ENCODE measurements at places on chromosomes 12 and 14.

GRCh38 chr12:126747530-126748149 is 1519.3 kb upstream of the TMEM132C start:
- peak; percentile 11 for DNase-seq

DNA sequence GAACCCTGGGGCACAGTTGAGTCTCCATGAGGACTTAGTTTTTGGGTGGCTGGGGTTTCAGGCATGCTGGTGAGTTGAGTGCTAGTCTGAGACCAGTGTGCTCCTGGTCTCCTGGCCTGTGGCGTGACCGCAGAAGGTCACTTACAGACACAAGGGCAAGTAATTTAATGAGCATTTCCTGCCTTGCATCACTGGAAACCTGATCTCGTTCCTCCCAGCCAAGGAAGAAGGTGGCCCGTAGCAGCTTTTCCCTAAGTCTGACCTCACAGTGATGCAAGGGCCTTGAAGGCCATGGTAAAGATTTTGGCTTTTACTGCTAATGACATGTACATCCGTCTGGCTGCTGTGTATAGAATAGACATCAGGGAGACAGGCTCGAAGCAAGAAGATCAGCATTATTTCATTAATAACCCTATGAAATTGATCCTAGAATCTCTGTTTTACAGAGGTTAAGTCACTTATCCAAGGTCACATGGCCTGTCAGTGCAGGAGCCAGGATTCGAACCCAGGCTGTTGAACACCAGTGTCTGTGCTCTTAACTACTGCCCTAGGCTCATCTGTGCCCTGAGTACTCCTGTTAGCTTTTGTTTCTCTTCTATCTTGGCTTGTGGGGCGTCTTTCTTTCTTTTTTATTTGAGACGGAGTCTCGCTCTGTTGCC is 4.6 kb downstream of the TMEM120B start:
- no peak for DNase-seq

- no peak for DNase-seq
These were observed 149.0 kb upstream of the GSC start for GRCh38 chr14:94918896-94919295.

DNA sequence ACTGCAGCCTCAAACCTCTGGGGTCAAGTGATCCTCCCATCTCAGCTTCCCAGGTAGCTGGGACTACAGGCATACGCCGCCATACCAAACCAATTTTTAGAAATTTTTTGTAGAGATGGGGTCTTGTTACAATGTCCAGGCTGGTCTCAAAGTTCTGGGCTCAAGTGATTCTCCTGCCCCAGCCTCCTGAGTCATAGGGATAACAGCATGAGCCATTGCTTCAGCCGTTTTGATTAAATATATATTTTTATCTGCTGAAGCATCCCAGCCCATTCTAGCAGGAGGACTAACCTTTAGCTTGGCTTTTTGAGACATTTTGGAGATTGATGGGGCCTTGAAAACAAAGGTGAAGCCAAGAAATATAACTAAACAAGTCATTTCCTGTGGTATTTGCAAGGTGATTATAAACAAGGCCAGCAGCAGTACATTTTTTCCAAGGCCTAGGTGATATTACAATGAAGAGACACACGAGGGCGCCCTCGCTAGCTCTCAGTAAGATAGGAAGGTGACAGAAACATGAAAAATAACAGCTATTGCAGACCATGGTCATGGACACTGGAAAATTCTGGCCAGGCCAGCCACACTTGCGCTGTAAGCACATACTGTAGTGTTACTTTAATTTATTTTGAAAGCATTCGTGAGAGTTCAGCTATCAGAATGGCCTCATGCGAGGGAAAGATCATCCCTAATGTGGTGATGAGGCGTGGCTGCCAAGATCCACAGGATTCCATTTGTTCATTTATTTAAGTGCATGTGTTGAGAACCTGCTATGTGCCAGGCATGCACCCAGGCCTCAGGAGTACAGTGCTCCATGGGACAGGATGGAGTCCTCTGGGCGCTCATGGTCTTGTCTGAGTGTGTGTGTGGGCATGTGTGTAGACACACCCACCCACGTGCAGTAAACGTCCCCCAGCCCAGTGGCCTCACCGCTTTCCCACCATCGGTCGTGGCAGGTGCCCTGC is 63.5 kb downstream of the DGLUCY start:
- DNase-seq, result peak; percentile 49

- no peak for DNase-seq
These were observed 583 bp downstream of the DNAH10 start for GRCh38 chr12:123762715-123763052.

DNA sequence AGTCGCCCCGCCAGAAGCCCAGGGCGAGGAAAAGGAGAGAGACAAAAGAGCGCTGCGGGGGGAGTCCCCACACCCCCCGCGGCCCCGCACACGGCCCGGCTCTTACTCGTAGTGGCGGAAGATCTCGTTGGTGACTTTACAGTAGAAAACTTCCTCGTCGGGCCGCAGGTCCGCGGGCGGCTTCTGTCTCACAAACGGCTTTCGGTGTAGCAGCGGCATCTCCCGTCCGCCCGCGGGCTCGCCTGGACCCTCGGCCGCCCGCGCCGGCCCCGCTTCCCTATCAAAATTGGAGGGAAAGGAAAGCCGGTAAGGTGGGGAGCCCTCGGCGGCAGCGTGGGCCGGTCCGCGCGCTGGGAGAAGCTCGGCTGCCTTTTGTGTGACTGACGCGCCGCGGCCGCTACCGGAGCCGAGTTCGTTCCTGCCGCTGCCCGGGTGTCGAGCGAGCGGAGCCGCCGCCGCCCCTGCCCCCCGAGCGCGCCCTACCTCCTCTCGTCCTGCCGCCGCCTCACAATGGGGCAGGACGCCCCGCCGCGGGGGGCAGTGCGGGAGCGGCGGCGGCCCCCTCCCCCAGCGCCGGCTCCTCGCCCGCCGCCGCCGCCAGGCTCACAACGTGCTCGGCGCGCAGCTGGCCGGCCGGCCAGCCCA is 652 bp downstream of the BAZ1A start:
- DNase-seq, result peak; percentile 37

DNA sequence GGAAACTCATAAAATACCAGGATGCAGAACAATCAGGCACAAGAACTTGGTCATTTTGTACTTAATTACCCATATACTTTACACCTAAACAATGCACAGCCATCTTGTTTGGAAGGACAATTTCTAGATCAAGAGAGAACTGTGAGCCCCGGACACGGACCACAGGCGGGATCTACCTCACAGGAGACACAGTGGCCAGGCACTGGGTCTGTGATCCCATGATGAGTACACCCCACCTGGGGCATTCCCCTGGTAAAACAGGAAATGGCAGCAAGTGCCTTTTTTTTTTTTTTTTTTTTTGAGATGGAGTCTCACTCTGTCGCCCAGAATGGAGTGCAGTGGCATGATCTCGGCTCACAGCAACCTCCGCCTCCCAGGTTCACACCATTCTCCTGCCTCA is 15.2 kb downstream of the GOLGA3 start:
- DNase-seq, result no peak

DNA sequence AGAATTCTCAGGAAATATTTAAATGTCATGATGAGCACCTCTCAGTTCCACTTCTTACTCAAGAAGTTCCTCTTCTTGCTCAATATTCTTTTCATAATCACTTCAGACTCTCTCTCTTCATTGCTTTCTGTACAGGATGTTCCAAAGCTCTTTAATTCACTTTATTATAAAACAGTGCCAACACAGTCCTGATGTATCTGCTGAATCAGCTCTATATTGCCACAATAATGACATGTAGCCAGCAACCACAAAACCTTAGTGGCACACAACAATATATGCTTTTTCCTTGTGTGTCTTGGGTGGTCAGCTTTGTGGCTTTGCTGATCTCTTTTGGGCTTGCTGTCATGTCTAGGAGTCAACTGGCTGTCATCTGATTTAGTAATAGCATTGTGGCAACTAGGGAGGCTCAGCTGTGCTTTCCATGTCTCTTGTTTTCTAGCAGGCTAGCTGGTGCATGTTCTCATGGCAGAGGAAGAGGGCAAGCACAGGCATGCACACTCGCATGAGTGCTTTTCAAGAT is 52.8 kb upstream of the SLC2A13 start:
- no peak for DNase-seq

- DNase-seq, result no peak
These were observed 25.6 kb downstream of the ELK3 start for GRCh38 chr12:96219700-96220206.

GRCh38 chr14:87851190-87851589 is 141.8 kb downstream of the GALC start:
- DNase-seq, result no peak

DNA sequence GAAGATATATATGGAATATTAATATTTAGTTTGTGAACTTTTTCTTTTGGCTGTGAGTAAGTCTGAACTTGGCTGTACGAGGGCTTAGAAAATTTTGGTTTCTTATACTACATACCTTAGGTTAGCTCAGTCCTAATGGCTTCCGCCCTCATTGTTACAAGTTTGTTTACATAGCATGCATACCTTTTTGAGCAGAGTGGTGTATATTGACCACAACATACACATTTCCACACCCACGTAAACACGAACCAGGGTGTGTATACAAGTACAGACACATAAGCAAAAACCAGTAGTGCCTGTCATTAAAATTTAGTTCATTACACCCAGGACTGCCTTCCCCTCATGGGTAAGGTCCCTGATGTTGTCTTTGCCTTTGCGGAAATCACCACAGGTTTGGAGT is 230.2 kb upstream of the RGS6 start:
- no peak for DNase-seq

DNA sequence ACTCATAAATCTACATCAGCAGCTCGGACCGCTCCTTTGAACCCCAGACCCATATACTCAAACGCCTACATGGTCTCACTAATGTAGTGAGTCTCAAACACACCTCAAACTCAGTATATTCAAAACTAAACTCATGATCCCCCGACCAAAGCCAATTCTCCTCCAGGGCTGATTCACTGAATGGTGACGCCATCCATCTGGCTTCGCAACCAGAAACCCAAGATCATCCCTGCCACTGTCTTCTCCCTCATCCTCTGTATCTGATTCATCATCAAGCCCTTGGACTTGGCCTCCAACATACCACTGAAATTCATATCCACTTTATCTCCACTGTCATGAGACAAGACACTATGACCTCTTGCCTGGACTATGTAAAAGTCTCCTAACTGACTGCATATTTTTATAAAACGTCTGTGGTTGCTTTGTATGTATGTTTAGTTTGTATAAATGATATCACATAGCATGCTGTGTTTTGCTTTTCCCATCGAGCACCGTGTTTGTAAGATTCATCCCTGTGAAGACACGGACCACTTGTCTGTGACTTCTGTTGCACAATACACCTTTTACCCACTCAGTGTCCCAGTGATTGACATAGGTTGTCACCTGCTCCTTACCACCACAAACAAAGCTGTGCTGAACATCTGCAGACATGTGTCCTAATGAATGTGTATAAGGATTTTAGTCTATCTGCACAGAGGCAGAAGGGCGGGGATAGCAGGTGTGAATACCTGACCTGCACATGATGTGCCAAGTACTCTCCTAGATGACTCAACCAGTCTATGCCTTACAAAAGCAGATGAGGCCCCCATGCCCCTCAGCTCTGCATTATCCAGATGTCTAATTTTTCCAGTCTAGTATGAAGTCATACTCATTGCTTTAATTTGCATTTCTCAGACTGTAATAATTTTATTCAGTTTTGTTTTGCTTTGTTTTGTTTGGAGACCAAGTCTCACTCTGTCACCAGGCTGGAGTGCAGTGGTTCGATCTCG is 76.9 kb downstream of the VWF start:
- DNase-seq, result no peak

- no peak for DNase-seq
These were observed 6.9 kb upstream of the MED13L start for GRCh38 chr12:116284396-116284795.

DNA sequence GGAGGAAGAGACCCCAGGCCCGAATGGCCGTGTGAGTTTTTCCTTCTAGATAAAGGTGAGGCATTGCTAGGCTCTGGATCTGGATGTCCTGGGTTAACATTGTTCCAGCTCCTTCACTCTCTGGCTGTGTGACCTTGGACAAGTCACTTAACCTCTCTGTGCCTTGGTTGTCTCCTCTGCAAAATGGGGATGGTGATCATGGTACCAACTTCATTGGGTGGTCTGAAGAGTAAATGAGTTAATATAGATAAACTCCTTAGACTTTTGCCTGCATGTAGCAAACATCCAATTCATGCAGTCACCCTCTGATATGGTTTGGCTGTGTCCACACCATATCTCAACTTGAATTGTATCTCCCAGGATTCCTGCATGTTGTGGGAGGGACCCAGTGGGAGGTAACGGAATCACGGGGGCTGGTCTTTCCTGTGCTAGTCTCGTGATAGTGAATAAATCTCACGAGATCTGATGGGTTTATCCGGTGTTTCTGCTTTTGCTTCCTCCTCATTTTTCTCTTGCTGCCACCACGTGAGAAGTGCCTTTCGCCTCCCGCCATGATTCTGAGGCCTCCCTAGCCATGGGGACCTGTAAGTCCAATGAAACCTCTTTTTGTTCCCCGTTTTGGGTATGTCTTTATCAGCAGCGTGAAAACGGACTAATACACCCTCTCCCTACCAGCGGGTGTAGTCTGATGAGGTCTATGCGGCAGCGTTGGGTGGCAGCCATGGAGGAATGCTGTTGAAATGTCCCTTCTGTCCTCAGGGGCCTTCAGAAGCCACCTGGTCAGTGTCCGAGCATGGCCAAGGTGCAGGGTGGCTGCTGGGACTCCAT is 256.1 kb downstream of the GLT1D1 start:
- DNase-seq, result no peak

- DNase-seq, result no peak
These were observed 63.3 kb upstream of the DAAM1 start for GRCh38 chr14:59125156-59125555.

GRCh38 chr12:50934981-50935807 is 17.1 kb upstream of the HIGD1C start:
- DNase-seq, result no peak

DNA sequence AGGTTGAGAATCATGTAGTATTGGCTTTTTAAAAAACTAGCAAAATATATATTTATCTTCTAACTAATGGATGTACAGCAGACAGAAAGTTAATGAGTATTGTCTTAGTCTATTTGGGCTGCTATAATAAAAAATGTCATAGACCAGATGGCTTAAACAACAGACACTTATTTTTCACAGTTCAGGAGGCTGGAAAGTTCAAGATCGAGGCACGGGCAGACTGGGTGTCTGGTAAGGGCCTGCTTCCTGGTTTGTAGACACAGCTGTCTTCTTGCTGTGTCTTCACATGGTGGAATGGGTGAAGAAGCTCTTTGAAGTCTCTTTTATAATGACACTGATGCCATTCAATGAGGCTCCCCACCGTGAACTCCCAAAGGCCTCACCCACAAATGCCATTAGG is 70.1 kb upstream of the KRR1 start:
- no peak for DNase-seq

GRCh38 chr12:25308756-25309155 is 58.0 kb upstream of the KRAS start:
- DNase-seq, result no peak

- DNase-seq, result no peak
These were observed 29.6 kb downstream of the KCTD10 start for GRCh38 chr12:109447482-109447881.

Measured in stimulated activated CD4-positive, alpha-beta T cell treated with anti-CD3 and anti-CD28 coated beads, TNF-alpha, amount 100 ng/mL, for 1 hour (primary cell).